ENCODE measurements at places on chromosomes 6 and 20. TPM values are rescaled to one million over a fixed set of nuclear protein-coding genes. Genes with fewer than 3 reads are reported as not detected.

DNA sequence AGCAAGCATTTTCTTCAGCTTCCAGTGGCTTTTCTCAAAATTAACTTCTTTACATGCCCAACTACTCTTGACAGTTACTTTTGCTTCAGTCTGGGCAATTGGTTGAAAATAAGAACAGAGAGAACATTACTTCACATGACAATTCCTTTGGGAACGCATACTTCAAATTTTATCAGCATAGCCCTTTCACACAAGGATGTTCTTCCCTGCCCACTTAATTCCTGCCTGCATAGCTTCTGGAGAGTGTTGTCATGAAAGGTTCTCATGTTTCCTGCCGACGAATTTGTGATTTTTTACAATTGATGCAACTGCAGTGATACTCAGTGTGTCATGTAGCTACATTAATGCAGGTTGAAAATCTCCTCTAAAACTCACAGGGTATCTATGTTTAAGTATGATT is 22.0 kb upstream of the SNRNP48 start:
- DNase-seq: peak; percentile 47

- DNase-seq: no peak
Measured at GRCh38 chr6:135008072-135008940, 46.3 kb downstream of the HBS1L start.

DNA sequence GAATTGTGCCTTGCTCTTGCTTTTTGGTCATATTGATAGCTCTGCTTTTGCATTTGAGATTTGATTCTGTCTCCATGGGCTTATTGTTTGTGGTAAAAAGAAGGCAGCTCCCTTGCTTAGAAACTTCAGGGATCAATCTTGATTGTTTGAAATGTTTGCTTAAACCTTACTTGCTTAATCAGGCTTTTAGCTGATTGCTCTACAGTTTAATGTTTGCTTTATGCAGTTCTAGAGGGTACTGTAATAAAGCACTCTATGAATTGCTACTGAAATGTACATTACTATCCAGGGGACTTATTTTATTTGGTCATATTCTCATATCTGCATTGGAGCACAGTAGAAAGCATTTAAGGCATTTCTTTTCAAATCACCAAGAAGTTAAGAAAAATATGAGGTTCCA is 545.4 kb upstream of the HS3ST5 start:
- DNase-seq: no peak

- peak; percentile 25 for DNase-seq
Measured at GRCh38 chr6:161493576-161494118, 219.8 kb upstream of the AGPAT4 start.

TSHZ2 gene
- total RNA-seq: 2.6 TPM

- DNase-seq: no peak
Measured at GRCh38 chr20:49361862-49362660, 84.2 kb upstream of the ZNFX1 start.

DNA sequence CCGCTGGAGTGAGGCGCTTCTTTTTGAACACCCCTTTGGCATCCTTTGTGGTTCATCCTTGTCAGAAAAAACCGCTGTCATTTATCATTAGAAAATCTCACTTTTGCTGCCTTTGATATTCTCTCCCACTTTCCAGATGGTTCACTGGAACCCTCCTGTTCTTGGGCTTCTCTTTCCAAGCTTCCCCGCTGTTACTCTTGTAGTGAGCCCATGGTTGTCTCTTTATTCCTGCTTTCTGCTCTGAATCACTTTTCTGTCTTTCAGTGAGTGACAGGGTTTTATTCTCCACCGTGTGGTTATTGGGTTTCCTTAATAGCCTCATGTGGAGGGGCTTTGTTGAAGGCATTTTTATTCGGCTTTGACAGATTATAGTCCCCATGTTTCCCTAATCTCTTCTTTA is 117.0 kb downstream of the FARS2 start:
- no peak for DNase-seq

DNA sequence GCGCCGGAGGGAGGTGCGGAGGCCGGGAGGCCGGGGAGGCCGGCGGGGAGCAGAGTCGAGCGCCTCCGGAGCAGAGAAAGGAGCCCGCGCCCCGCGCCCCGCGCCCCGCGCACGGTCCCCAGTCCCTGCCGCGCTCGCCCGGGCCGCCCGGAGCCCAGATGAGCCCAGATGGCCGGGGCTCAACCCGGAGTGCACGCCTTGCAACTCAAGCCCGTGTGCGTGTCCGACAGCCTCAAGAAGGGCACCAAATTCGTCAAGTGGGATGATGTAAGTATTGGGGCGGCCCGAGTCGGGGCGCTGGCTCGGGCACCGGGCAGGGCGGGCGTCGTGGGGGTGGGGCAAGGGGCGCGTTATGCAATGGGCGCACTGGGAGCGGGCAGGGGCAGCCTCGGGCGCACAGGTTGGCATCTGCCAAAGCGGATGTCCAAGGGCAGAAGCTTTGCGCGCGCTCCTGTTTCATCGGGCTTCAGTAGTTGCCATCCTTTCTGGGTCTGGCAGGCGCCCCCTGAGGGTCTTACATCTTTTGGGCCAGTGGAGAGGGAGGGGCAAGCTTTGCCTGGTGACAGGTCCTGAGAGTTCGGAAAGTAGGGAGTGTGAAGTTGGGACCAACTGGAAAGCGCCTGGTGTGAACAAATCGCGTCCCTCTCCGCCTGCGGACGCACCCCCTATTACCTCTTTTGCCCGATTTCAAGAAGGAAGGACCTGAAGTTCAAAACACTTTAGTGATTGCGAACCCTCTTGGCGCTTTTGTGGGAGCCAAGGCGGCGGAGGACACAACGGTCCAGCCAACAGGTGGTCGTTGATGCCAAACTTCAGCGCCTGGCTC is 631 bp downstream of the PLCB1 start:
- peak; percentile 40 for DNase-seq

DNA sequence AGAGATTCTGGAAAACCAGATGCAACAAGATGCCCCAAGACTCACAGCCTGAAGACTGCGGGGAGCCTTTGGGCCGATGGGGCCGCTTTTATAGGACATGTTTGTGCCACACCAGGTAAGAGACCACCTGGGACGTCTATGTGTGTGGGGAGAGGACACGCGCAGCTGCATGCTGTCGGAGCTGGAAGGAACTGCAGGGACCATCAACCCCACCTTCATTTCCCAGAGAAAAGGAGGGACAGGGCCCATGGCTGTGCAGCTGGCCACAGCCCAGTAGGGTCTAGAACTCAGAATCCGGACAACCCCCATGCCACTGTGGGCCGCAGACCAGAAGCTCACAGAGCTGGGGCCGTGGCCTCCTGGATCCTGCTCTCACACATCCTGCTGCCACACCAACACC is 100.3 kb upstream of the MPC1 start:
- no peak for DNase-seq

GRCh38 chr20:1332749-1333300 is 3.9 kb upstream of the SDCBP2 start:
- DNase-seq: no peak

GRCh38 chr20:60507087-60507694 is 549.0 kb downstream of the CDH26 start:
- no peak for DNase-seq

HLA-DMA gene
- 12.1 TPM for total RNA-seq

SLC35A1 gene
- 27.7 TPM for total RNA-seq

DNA sequence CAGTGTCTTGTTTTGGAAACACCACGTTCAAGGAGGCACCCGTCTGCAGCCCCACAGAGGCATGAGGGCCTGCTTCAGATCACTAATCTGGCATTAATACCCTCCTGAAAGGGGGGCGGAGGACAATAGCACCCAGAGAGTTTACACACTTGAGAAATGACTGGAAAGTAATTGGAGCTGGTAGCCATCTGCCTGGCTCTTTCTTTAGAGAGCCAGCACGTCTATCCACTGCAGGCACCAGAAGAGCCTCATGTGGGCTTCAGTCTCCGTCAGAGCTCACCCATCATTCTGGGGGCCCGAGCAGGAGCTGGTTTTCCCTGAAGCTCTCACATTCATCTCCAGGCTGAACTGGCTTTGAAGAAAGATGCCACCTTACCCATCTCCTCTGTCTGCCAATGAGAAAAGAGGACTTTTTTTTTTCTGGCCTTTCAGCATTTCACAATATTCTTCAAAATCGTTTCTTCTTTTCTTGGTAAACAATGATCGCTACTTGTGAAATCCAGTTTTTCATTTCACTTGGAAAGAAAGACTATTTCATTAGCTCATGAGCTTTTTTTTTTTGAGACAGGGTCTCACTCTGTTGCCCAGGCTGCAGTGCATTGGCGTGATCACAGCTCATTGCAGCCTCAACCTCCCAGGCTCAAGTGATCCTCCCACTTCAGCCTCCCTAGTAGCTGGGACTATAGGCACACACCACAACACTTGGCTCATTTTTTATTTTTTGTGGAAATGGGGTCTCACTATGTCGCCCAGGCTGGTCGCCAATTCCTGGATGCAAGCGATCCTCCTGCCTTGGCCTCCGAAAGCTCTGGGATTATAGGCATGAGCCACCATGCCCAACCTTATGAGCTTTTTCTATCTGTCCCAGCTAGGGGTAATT is 124.7 kb upstream of the ZNF217 start:
- no peak for DNase-seq

DNA sequence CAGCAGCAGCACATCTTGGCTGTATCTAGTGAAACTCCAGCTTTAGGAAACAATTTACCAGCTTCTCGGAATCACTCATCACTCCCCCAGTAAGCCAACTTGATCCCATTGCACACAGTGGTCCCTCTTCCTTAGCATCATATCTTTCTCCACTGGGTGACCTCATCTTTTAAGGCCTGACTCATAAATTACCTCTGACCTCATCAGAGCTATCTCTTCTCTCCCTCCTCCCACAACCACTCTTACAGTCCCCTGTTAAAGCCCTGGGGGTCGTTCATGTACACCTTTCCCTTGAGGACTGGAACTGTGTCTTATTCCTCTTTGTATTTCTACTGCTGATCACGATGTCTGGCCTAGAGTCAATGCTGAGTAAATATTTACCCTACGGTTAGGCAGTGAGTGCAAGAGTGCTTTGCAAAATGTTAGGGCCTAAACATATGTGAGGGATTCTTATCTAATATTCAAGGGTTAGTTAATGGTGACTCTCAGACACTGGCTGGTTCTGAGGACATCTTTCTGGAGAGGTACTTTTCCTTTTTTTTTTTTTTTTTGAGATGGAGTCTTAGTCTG is 187.2 kb downstream of the LRFN2 start:
- DNase-seq: no peak

- DNase-seq: peak; percentile 51
Measured at GRCh38 chr20:38156888-38157634, 8.0 kb downstream of the TGM2 start.

GRCh38 chr6:148375401-148375800 is 32.8 kb downstream of the SASH1 start:
- no peak for DNase-seq

DNA sequence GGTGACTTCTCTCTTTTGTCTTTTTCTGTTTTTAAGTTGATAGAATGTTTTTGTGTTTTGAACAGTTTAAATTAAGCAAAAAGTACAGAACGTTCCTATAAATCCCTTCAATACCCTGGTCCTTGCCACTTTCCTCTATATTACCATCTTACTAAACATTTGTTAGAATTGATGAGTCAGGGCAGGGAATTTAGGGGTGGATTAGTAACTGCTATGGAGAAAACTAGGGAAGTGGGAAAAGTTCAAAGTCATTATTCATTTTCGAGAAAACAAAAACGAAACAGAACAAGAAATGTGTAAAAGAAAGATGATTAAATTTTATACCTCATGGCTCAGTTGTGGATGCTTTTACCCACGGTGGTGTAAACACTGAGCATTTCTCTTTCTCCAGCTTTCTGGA is 240.4 kb upstream of the SULF2 start:
- peak; percentile 40 for DNase-seq

GRCh38 chr20:44731657-44732056 is 14.0 kb upstream of the KCNK15 start:
- DNase-seq: no peak

ZSCAN9 gene
- 11.6 TPM for total RNA-seq

TMEM170B gene
- 4.5 TPM for total RNA-seq

- no peak for DNase-seq
Measured at GRCh38 chr20:21175433-21175832, 49.6 kb downstream of the KIZ start.

DNA sequence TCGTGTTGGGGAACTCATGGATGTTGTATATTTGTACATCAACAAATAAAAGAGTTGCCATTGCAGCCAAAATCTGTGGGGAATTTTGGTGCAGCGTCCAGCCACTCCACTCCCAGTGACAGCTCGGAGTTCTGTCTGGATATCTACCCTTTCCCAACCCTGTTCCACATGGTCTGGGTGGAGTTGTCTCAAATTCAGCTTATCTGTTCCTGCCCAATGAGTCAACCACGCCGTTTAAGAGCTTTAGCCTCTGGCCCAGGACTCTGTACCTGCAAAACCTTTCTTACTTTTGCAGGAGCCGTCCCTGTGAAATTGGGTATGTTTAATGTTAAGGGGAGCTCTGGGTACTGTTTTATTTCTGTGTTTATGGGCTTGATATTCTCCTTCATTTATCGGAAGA is 33.9 kb upstream of the OVOL2 start:
- DNase-seq: no peak

DNA sequence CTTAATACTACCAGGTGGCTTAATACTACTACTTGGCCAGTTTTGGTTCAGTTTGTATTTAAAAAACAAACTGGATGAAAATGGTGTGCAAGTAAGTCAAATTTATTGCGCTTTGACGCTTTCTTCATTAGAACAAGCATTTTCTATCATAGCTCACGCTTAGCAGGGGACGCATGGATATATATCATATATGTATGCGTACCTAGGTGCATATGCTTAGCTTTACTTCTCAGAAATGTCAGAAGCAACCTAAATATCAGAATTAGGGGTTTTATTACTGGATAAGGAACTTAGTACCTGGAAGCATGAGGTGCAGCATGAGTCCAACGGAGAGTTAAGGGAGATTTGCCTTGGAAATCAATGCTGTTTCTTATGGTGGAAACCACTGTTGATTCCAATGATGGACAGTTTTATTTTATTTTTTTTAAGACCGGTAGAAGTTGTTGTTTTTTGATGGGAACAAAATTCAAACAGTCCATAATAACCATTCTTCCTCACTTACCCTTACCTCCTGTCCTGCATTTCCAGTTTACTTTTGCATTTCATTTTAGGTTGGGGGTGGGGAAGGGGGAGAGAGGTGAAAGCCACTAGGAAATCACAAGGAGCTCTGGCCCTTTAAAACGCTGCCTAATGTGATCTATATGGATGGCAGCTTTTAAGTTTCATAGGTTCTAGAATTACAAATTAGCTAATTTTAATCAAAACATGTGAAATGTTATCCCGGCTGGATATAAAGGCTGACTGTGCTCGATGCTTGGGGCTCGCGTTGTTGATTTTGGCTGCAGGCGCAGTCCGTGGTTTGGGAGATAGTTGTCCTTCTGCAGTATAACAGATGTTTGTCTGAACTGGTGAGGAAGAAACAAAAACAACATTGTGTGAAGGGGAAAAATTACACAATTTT is 2.1 kb downstream of the SOBP start:
- DNase-seq: peak; percentile 78
